ENCODE measurements at places on chromosomes 6 and 20.

DNA sequence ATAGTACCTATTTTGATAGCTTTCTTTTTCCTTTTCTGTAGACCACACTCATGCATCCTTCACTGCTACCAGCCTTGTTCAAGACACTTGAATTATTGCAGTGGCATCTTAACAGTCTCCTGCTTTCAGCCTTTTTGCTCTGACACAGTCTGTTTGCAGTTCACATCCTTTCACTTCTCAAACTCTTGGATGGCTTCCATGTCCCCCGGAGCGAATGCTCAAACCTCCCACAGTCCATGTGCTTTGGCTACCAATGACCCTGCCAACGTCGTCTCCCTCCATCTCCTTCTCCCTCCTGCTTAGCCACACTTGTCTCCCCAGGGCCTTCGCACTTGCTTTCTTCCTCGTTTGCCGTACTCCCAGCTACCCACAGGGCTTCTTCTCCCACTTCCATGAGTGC lies 270.0 kb upstream of the ZFP64 start:
- DNase-seq: no peak

DNA sequence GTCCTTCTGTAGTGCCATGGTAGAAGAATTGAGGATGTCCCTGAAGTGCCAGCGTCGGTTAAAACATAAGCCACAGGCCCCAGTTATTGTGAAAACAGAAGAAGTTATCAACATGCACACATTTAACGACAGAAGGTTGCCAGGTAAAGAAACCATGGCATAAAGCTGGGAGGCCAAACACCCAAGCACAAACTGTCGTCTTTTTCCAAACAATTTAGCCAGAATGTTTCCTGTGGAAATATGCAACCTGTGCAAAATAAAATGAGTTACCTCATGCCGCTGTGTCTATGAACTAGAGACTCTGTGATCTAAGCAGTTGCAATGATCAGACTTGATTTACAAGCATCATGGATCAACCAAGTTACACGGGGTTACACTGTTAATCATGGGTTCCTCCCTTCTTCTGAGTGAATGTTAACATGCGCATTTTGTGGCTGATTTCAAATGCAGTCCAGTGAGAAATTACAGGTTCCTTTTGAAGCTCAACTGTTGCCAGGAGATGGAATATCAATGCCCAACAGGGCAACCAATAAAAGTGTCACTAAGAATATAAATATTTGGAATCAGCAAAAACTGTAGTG lies 674.9 kb downstream of the GRIK2 start:
- DNase-seq: no peak

GRCh38 chr6:156720691-156721685 lies 56.2 kb upstream of the ARID1B start:
- DNase-seq: no peak

GRCh38 chr6:13762611-13763441 lies 51.2 kb upstream of the RANBP9 start:
- DNase-seq: peak; percentile 81

DNA sequence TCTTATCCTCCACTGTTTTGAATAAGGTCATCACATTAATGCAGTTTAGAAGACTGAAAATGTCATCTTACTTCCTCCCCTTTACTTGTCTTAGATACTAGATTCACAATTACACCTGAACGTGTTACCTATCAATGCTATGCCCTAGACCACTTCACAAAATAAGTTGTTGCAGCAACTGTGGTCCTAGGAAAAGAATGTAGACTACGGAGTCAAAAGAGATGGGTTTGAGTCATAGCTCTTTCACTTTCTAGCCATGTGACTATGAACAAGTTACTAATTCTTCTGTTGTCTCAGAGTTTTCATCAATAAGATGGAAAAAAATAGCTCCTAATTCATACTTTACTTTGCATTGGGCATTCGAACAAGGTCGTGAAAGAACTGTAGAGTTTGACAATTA lies 164.3 kb upstream of the PREP start:
- DNase-seq: no peak

DNA sequence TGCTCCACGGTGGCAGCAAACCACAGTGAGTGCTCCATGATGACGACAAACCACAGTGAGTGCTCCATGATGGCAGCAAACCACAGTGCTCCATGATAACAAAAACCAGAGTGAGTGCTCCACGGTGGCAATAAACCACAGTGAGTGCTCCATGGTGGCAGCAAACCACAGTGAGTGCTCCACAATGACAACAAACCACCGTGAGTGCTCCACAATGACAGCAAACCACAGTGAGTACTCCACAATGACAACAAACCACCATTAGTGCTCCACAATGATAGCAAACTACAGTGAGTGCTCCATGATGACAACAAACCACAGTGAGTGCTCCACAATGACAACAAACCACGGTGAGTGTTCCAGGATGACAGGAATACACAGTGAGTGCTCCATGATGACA lies 36.0 kb upstream of the LRFN2 start:
- DNase-seq: no peak

DNA sequence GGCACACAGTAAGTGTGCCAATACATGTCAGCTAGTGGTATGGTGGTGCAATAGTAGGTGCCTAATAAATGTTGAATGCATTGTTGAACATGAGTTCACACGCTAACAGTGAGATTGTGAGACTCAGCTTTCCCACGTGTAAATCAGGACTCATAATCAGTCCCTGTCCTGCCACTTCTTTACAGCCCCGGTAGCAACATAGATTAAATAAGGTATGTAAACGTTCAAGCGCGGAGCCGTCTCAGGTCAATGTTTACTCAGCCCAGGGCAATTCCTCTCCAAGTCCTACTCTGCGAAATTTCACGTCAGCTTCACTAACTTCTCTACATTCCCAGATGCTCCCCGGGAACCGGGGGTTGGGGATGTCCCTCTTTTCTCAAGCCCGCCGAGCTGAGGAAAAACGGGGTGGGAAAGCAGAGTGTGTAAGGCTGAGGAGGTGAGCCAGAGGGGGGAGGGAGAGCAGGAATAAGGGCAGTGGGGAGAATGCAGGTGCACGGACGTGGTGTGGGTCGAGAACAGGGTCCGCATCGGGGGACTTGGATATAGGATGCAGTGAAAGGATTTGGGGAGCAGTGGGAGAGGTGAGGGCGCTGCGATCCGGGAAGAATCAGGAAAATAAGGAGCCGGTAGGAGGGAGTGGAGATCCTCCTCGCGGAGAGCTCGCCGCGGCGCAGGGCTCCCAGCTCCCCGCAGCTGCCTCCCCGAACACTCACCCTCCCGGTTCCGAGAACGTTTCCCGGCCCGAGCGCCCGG lies 544 bp upstream of the TP53INP2 start:
- no peak for DNase-seq

- no peak for DNase-seq
These were observed 17.1 kb downstream of the IFNGR1 start for GRCh38 chr6:137202078-137202477.

DNA sequence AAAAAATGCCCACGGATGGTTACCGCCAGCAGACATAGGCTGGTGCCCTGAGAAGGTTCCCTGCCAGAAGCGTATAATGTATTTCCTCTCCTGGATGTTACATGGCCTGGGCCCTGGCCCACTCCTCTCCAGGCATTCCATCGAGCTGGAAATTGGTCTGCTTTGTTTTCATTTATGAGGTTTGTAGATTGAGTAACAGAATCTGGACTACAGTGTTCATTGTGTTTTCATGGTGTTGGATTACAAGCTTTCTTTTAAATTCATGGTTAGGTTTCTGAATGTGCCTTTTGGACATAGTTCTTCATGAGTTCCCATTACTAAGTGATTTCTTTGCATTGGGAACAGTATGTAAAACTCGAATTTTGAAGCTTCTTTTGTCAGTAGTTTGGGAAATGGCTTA lies 6.4 kb downstream of the TIAM2 start:
- no peak for DNase-seq

GRCh38 chr6:159117046-159117445 lies 52.2 kb upstream of the FNDC1 start:
- DNase-seq: no peak

- no peak for DNase-seq
These were observed 236.6 kb downstream of the ARID1B start for GRCh38 chr6:157013649-157014304.

DNA sequence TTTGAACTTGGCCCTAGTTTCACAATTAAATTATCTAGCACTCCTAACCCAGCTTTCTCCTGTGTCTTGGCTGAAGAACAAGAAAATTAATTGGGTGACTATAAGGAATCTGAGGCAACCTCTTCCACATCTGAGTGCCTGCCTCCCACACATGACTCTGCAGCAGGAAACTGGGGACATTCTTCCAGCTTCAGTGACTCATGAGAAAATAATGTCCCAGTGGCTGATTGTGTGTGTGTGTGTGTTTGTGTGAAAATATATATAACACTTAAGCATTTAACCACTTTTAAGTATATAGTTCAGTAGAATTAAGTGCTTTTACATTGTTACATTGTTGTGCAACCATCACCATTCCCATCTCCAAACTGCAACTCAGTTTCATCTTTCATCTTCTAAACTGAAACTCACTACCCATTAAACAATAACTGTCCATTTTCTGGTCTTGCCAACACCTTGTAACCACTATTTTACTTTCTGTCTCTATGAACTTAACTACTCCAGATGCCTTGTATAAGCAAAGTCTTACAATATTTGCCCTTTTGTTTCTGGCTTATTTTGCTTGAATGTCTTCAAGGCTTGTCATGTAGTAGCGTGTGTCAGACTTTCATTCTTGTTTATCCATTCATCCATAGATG lies 8.7 kb downstream of the TRIM38 start:
- peak; percentile 90 for DNase-seq

DNA sequence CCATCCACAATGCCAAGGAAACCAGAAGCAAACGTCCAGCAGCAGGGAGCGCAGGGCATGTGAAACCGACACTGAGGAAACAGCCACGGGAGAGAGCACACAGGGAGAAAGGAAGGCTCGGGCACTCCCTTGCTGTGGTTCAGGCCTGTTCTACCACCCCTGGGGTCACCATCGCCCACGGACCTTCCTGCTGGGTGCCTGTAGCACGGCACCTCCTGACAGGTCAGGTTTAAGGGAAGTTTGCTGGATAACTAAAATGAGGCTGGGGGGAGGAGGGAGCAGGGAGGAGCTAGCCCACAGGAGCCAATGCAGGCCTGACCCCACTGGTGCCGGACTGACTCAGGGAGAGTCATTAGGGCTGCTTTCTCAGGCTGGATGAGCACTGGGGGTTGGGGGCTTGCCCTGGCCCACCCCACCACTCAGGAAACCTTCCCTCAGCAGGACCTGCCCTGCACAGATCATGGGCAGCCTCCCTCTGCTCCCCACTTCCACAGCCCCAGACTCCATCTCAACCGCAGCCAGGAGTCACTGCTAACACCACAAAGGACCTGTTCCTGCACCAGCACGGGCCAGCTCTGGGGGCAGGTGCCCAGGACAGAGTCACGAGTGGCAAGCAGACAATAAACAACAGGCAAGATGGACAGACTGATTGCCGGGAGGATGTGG lies 2.3 kb downstream of the UCKL1 start:
- DNase-seq: no peak

DNA sequence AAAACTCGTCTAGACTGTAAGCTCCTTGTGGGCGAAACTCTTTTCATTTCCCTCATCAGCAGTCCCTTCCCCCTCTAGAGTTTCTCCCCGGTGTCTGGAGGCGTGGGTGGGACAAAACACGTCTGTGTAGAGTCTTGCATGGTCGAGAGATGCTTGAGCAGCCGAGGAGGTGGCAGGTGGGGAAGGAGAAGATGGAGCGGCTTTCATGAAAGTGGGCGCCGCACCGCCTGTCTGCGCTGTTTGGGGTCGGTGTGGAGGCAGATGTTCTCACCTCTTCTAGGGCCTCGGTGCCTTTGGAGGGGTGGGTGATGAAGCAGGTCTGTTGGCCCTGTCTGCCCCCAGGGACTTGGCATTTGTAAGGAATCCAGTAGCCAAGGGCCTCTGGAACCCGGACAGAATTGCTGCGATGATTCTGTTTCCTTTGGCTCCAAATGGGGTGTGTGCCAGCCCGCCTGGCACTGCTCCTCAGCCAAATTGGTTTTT lies 1.2 kb downstream of the BRPF3 start:
- DNase-seq: no peak

GRCh38 chr6:34084591-34085290 lies 61.1 kb downstream of the GRM4 start:
- DNase-seq: no peak

DNA sequence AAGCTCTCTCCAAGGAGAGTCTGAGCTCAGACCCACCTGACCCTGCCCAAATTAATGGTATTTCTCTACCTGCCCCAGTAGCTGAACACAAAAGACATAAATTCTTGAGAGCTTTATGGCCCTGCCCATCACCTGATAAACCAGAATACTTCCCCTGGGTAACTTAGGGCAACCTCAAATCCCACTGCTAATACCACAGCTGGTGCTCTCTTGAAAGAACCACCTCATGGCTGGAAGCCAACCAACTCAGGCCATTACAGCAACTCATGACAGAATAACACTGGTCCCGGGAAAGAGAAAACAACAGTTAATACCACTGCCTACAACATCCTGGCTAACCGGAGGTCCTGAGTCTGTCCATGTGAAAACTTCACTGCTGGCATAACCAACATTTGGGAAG lies 328.6 kb downstream of the NKAIN2 start:
- DNase-seq: peak; percentile 5

GRCh38 chr6:137903933-137904821 lies 37.1 kb downstream of the TNFAIP3 start:
- peak; percentile 22 for DNase-seq

GRCh38 chr6:44785130-44785529 lies 397.6 kb downstream of the CDC5L start:
- no peak for DNase-seq

DNA sequence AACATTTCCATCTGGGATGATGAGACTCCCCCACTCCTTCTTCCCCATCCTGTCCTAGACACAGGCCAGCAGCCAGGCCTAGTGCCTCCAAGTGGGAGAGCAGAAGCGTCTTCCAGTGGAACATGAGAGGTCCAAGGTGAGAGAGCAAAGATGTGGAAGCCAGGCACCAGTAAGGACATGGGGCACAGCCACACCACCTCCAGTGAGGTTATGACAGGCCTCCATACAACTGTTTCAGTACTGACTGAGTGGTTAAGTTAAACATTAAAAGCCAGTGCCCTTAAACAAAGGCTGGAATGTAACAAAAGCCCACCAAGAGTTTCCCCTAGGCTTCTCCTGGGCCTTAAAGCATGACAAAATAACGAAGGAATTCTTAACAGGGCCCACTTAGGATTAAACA lies 5.3 kb downstream of the ZBTB24 start:
- no peak for DNase-seq

DNA sequence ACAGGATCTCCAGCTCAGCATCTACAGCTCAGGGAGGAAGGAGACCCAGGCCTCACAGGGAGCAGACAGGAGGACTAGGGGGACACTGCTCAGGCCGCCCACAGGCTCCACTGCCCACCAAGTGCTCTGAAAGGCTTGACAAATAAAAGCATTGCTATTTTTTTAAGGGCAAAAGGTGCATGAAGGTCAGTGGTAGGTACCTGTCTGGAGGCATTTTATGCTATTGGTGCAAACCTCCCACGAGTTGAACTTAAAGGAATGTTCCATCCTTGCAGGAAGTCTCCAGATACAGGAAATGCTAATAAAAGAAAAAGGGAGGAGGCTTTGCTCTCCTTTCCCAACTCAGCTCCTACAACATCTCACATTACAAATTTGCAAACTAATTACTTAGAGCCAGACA lies 228.1 kb downstream of the FOXC1 start:
- no peak for DNase-seq

- no peak for DNase-seq
These were observed 149.0 kb upstream of the FUT9 start for GRCh38 chr6:95866732-95867131.

Measured in non-pigmented ciliary epithelial cell (primary cell).